Stimulated activated CD4-positive, alpha-beta T cell treated with anti-CD3 and anti-CD28 coated beads, TNF-alpha, amount 100 ng/mL, for 1 hour (primary cell): ENCODE measurements at places on chromosomes 1 and 21.

DNA sequence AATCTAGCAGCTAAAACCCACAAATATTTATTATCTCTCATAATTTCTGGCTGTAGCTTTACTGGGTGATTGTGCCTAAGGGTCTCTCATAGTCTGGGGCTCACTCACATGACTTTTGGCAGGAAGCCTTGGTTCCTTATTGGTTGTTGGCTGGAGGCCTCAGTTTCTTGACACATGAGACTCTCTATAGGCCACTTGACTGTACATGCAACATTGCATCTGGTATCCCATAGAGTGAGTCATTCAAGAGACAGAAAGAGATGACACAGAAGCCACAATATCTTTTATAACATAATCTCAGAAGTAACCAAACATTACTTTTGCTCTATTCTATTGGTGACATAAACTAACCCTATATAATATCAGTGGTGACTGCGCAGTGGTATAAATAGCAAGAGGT, 128.5 kb upstream of the HNRNPU start:
- DNase-seq, result no peak

DNA sequence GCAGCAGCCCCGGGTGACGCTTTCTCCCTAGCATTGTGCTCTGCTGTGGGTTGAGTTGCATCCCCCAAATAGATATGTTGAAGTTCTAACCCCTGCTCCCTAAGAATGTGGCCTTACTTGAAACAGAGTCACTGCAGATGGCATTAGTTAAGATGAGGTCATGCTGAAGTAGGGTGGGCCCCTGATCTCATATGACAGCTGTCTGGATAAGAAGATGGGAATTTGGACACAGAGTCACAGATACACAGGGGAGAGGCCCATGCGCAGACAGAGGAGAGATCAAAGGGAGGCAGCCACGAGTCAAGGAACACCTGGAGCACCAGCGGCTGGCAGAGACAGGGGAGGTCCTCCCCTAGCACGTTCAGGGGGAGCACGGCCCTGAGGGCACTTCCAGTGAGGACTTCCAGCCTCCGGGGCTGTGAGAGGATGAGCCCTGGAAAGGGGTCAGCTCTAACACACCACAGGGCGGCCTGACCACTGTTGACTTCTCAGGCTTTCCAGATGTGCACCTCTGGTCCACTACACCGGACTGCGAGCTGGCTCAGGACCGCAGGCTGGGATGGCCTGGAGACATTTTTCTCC, 46.4 kb downstream of the ABCG1 start:
- DNase-seq, result no peak

DNA sequence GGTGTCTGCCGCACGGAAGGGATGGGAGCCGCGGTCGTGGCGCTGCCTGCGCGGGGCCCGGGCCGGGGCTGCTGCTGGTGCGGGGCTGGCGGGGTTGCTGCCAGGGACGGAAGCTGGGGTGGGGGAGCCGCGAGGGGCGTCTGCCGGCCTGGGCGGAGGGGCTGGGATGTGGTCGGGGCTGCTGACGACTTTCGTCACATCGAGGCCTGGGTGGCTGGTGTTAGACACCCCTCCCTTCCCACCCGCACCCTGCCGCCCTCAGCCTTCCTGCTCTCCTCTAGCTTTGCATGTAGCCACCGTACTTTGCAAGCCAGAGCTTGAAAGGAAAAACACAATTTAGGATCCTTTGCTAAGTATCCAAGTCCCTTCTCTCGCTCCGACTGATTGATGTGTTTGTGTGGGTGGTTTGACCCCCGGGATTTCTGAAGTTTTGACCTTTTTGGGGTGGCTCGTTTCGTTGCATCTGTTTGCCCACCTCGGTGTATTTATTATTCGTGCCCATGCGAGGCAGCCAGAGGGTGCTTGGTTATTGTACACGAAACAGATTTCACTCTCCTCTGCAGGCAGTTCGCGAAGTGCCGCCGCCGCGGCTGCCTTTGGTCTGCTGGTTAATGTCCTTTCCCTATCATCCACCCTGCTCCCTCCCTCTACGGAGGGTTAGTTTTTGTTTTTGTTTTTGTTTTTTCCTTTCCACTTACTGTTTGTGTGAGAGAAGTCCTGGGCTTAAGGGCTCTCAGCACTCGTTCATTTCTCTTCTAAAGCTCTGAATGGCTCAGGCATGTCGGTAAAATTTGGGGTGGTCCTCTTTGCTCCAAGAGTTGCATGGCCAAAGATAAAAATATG, 868 bp downstream of the C1orf21 start:
- no peak for DNase-seq

- no peak for DNase-seq
These were observed 86.8 kb downstream of the ATP1B1 start for GRCh38 chr1:169193191-169193850.

DNA sequence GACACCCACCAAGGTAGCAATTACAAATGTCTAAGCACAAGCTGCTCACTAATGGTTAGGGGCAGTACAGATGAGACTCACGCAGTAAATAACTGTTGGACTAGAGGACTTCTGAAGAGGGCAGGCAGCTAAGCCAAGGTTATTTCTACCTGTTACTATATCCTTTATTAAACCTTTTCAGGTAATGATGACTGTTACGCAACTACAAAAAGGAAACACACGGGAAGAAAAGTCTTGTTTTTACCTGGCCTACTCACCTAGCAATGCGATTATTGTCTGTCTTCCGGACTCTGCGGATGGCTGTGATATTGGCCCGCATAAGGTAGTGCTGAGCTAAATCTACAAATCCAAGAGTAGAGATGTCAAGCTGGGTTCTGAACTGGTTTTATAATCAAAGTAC, 17.8 kb upstream of the VHLL start:
- DNase-seq, result no peak

DNA sequence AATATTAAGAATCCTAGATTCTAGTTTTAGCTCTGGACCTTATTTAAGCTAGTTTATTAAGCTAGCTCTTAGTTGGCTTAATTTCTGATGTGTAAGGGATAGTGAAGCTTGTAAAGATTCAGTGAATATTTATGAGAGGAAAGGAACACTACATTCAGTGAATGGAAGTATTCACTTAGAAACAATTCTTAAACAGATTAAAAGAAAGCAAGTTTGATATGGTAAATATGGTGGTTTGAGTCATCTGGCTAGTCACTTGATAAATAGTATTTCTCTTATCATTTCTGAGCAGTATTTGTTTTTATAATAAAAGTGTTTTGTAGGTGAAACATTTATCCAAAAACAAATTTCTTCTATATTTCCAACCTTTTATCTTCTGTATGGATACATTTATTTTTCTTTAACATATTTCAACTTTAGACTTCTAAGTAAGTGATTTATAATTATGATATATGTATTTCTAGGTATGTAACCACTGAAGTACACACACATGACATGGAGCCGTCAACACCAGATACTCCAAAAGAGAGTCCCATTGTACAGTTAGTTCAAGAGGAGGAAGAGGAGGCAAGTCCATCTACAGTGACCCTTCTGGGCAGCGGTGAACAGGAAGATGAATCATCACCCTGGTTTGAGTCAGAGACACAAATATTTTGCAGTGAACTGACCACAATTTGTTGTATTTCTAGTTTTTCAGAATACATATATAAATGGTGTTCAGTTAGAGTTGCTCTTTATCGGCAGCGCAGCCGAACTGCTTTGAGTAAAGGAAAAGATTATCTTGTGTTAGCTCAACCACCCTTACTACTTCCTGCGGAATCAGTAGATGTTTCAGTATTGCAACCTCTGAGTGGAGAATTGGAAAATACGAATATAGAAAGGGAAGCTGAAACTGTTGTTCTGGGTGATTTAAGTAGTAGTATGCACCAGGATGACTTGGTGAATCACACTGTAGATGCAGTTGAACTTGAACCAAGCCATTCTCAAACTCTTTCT, 55.6 kb downstream of the SUCO start:
- no peak for DNase-seq
